T47D (cell line): ENCODE measurements at places on chromosomes 7 and 10.

- DNase-seq: no peak
Observed at GRCh38 chr7:41467596-41467995, 235.3 kb downstream of the INHBA start.

GRCh38 chr7:70301673-70302185, 703.5 kb downstream of the AUTS2 start:
- no peak for DNase-seq

GRCh38 chr10:11849911-11850310, 26.8 kb downstream of the PROSER2 start:
- no peak for DNase-seq

DNA sequence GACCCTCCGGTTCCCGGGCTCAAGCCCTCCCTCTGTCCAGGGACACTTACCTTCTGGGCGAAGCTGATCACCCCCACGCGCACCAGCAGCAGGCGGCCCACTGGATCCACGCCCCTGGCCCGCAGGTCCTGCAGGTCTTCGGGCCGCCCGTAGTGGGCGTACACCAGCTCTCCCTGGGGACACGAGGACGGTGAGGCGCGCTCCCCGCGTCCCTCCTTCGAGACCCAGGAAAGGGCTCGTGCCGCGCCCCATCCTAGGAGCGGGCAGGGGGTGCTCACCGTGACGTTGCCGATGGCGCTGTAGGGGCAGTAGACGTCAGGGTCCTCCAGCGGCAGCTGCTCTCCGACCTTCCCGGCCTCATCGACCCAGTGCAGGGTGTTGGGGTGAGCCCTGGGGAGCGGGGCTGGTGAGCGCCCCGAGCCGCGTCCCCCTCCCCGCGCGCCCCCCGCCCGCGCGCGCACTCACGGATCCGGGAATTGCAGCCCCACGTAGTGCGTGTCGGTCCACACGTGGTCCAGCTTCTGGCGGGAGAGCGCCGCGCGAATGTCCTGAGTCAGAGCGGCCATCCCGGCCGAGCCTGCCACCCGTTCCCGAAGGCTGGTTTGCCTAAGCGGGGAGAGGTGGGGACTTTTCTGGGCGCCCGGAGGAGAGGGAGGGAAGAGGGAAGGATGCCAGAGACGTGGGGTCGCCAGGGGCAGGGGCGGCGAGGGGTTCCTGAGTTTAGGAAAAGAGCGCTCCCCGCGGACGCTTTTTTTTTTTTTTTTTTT, 8.2 kb downstream of the TFR2 start:
- DNase-seq: peak; percentile 48

GRCh38 chr7:97116308-97116707, 1.2 kb upstream of the SDHAF3 start:
- DNase-seq: peak; percentile 35

DNA sequence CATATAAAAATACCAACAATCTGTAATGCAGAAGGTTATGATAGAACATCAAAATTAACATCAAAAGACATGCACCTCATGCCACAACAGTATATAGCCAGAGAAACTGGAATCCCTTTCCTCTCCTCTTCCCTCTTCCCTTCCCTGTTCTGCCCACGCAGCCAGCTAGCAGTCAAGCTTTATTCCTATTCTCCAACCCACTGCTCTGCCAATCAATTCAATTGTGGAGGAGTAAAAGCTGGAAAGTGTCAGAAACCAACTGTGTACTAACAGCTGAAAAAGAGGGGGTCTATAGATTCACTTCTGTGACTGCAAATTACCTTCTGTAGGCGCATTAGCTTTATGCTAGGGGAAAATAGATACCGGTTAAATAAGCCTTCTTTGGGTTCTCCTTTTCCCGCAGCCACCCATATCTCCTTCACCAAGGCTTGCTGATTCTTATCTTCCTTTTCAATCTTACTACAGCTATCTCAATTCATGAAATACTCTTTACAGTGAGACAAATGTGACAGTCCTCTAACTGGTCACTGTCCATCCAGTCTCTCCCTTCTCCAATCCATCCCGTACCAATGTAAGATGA, 16.3 kb downstream of the ABI1 start:
- no peak for DNase-seq

- DNase-seq: no peak
Observed at GRCh38 chr10:20202337-20202736, 386.1 kb downstream of the PLXDC2 start.

GRCh38 chr7:30713392-30713791, 31.1 kb upstream of the CRHR2 start:
- DNase-seq: no peak

DNA sequence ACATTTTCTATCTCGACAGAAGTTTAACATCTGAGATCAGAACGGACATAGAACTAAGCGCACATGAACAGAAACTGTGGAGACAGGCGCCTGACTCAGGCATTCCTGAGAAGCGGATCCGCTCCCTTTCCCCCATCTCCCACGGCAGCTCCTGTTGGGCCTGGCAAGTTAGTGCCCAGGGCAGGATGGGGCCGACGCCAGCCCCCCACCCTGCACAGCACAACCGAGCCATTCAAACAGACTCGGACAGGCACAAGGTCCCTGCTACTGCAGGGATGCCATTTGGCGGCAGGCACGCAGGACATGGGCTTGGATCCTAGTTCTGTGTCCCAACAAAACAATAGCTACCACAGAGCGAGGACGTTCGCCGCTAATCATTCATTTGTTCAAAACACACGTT, 271.8 kb downstream of the USP6NL start:
- no peak for DNase-seq

DNA sequence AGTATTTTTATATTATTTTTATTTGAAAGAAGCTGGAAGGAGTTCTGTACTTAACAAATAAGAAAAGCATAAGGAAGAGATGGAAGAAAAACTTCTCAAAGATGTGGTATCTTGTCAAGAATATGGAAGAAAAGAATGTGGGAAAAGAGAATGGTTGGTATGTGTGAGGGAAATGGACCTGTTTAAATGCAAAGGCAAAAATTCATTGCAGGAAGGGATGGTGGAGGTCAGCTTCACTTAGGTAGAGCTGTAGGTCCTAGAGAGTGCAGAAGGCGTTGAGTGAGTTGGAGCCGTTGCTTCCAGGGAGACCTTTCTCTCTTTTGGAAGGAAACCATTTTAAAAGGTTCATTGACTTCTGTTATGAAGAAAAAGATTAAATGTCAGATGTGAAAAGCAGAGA, 107.3 kb downstream of the EXOC4 start:
- no peak for DNase-seq

DNA sequence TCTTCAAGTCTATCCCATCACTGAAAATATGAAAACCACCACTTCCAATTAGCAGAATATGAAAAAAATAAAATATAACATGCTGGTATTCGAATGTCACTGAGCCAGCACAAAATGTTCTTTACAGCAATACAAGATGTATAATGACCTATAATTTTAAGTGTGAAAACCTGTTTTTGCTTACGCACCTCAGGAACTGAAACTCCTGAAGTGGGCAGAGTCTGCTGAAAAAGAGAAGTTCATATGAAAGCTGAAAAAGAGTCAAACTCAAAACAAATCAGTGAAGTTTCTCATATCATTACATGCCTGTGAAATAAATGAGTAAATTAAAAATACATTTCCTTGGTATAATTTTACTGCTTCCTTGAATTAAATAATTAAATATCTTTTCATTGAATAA, 272.5 kb downstream of the DGKB start:
- DNase-seq: no peak

DNA sequence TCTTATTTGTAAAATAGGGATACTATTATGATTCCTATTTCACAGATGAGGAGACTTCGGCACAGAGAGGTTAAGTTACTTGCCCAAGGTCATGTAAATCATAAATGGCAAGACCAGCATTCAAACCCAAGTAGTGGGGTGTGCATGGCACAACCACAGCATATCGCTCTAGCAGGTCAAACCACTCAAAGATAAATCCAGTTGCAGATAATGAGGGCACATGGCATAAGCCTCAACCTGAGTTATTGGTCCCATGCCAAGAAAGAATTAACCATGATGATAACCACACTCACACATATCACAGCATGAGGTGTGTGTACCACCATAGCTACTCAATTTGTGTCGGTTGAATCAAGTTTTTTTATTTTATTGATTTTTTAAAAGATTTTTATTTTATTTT, 180.5 kb downstream of the CREB5 start:
- DNase-seq: no peak

- DNase-seq: no peak
Observed at GRCh38 chr10:125083576-125083920, 76.8 kb downstream of the CTBP2 start.
